SJSA1 (cell line): ENCODE measurements at places on chromosomes 1 and 21. TPM values are rescaled to one million over a fixed set of nuclear protein-coding genes. Genes with fewer than 3 reads are reported as not detected.

CD1B gene
- total RNA-seq = not detected in 2 replicates

- no peak for DNase-seq
These were observed 18.9 kb downstream of the C1orf174 start for GRCh38 chr1:3881193-3881480.

OR2L8 gene
- total RNA-seq = not detected in 2 replicates

DNA sequence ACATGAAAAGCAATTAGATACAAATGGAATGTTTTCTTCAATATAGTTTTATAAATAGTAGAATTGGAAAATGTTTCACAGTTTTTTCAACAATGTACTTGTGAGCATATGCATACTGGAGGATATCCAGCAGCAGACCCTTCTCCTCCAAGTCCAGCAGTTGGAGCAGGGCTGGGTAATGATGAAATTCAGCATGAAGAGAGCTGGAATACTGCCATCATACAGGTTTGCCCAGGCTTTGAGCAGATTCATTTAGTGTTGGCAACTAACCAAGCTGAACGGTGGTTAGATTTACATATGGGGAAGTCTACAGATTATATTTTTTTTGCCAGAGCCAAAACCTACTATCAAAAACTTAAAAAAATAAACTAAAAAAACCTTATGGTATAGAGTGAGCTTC, 38.3 kb downstream of the WDR3 start:
- DNase-seq = no peak

SYTL1 gene
- total RNA-seq = 0.22 and 1.1 TPM in 2 replicates

- DNase-seq = no peak
These were observed 65.4 kb downstream of the SYDE2 start for GRCh38 chr1:85135392-85135798.

DNA sequence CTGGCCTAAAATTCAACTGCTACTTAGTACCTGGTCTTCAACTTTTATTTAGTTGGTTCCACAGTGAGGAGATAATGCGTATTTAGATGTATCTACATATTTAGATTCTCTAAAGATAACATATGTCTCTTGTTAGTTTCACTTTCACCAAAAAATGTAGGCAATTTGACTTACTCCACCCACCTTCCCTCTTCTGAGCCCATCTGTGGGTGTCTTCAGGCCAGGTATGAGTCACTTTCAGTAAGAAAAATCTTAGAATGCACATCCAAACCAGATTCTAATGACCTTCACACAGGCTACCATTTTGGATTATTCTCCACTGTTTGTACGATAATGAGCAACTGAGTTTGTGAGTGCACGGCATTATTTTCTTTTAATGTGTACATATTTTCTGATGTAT, 501.7 kb downstream of the NEGR1 start:
- no peak for DNase-seq

CCDC181 gene
- 0.16 and 0.72 TPM in 2 replicates for total RNA-seq
